ENCODE measurements at places on chromosomes 13 and 19.

- DNase-seq = no peak
Measured at GRCh38 chr13:39306639-39307589, 268.7 kb downstream of the NHLRC3 start.

GRCh38 chr13:77429320-77430142, 102.6 kb upstream of the MYCBP2 start:
- no peak for DNase-seq

GRCh38 chr13:113905942-113906341, 42.1 kb upstream of the GAS6 start:
- no peak for DNase-seq

DNA sequence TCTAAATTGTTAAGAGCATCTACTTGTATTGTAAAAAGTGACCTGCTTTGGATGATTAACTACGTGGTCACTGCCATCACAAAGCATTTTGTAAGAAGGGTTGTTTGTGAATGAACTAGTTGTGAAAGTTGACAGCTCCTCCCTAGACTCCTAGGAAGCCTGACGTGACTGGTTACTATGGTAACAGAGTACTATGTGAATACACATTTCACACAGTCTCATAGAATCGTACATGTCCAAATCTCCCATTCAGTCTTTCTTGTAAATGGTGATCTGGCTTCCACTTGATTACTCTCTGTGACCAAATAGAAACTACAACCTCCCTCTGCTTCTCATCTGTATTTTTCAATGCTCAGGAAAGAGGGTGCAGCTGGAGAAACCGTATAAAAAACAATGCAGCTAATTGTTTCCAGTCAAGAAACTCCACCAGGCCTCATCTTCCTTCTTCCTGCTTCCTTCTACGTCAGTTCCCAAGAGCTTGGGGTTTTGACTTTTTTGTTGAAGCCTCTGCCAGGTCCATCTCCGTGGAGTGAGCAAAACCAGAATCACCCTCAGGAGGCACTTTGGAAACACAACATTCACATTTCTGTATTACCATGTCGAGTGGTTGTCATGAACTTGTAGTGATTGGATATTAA, 83.4 kb downstream of the GPC6 start:
- no peak for DNase-seq

- no peak for DNase-seq
Measured at GRCh38 chr13:112648101-112648500, 41.7 kb upstream of the ATP11A start.

DNA sequence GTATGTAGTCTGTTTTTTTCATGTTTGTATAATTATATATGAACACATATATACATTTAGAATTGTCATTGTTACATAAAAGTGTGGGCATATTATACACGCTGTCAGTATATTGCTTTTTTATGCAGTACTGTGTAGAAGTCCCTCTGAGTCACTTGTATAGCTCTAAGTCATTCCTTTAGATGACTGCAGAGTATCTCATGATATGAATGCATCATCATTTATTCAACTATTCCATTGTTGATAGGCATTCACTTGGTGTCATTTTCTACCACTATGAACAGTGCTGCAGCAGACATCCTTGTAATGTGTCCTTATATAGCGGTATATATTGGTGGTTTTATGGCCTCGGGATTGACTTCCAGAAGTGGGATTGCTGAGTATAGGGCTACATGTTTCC, 15.3 kb downstream of the RFXAP start:
- no peak for DNase-seq

GRCh38 chr19:1171755-1172352, 2.2 kb downstream of the SBNO2 start:
- DNase-seq = no peak

DNA sequence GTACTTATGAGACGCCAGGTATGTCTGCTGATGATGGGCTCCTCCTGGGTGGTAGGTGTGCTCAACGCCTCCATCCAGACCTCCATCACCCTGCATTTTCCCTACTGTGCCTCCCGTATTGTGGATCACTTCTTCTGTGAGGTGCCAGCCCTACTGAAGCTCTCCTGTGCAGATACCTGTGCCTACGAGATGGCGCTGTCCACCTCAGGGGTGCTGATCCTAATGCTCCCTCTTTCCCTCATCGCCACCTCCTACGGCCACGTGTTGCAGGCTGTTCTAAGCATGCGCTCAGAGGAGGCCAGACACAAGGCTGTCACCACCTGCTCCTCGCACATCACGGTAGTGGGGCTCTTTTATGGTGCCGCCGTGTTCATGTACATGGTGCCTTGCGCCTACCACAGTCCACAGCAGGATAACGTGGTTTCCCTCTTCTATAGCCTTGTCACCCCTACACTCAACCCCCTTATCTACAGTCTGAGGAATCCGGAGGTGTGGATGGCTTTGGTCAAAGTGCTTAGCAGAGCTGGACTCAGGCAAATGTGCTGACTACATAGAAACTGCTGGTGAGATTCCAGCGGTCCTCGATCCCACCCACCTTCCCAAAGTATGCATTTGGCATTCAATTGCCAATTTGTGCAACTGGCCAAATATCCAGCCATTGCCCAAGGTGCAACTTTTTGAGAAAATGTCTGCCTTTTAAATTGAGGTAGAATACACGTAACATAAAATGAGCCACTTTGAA, 10.2 kb downstream of the OR2Z1 start:
- DNase-seq = no peak

DNA sequence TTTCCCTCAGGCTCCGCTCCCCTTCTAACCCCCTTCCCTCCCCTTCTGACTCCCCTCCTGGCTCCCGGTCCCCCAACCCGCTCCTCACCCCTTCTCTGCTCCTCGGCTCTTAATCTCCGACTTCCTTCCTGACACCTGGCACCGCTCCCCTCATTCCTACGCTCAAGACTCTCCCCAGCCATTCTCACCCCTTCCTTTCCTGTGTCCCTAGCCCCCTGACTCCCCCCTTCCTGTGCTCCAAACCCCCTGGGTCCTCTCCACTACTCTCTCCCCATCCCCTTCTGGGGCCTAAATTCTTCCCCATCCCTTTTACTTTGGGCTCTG, 658 bp downstream of the CLPP start:
- DNase-seq = no peak

DNA sequence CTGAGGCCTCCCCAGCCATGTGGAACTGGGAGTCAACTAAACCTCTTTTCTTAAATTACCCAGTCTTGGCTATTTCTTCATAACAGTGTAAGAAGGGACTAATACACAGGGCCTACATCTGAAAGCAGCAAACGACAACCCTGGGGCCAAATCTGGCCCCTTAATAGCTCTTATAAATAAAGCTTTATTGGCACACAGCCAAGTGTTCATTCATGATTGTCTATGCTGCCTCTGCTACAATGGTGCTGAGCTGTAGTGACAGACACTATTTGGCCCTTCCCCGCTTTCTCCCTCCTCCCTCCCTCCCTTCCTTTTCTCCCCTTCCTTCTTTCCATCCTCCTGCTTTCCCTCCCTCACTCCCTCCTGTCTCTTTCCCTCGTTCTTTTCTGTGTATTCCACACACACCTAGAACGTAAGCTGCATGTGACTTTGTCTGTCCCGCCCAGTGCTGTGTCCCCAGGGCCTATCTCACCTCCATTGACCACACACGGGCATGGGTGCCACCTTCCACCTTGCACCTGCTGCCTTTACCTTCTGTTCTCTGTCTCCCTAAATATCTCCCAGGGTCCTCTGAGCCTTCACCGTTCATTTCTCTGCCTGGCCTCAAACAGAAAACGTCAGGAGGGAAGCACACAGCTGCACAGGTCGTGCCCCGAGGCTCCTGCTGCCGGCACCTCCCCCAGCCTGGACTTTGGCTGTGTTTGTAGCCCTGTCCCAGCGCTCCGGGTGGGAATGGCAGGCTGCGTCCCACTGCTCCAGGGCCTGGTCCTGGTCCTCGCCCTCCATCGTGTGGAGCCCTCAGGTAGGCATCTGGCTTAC, at the start of gene PROZ:
PROZ (plus strand) TSS at position 720 of the 819 bp plus-strand sequence; CDS start at position 733, 13 bp downstream.
- no peak for DNase-seq

GRCh38 chr19:31211088-31211487, 138.1 kb downstream of the TSHZ3 start:
- DNase-seq = no peak

DNA sequence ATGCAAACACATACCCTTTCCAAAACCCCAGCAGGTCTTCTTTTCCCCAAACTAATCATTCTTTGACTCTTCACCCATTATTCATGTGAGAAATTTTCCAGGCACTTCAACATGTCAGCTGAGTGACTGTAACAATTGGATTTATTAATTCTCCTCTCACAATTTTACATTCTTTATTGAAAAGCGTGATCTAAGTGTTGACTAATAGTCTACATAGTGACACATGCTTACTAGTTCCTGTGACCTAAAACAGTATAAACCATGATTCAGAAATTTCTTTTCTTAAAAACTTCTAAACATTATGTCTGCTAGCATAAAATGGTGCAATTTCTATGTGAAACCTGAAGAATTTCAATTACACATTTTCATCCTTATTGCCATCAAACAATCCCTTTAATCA, 532.3 kb downstream of the GPC5 start:
- no peak for DNase-seq

DNA sequence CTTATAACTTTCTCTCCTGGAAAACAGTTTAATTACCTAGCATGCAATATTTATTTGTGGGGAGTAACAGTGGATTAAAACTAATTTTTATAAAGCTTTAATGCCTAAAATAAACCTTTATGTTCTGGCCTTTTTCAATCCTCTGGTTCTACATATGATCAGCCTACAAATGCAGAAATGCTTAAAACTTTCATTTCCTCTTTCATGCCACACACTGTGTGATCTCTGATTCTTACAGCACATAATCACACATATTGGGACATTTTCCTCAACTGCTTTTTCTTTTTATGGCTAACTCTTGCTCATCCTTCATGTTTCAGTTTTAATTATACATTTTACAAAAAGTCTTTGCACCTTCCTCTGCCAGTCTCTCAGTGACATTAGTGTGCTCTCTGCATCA, 910.8 kb upstream of the SLITRK6 start:
- DNase-seq = no peak

- DNase-seq = no peak
Measured at GRCh38 chr13:39170711-39171110, 132.5 kb downstream of the NHLRC3 start.

DNA sequence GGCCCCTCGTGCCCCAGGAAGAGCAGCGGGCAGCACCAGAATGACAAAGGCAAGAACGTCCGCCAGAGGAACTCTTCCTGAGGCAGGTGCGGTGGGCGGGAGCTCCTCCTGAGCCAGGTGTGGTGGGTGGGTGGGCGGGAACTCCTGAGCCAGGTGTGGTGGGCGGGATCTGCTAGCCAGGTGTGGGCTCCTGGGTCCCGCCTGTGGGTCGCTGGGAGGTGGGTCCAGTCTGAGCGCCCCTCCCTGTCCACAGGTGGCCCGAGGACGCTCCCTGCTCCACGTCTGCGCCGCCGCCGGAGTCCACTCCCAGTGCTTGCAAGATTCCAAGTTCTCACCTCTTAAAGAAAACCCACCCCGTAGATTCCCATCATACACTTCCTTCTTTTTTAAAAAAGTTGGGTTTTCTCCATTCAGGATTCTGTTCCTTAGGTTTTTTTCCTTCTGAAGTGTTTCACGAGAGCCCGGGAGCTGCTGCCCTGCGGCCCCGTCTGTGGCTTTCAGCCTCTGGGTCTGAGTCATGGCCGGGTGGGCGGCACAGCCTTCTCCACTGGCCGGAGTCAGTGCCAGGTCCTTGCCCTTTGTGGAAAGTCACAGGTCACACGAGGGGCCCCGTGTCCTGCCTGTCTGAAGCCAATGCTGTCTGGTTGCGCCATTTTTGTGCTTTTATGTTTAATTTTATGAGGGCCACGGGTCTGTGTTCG, 7.0 kb upstream of the HCN2 start:
- DNase-seq = no peak

DNA sequence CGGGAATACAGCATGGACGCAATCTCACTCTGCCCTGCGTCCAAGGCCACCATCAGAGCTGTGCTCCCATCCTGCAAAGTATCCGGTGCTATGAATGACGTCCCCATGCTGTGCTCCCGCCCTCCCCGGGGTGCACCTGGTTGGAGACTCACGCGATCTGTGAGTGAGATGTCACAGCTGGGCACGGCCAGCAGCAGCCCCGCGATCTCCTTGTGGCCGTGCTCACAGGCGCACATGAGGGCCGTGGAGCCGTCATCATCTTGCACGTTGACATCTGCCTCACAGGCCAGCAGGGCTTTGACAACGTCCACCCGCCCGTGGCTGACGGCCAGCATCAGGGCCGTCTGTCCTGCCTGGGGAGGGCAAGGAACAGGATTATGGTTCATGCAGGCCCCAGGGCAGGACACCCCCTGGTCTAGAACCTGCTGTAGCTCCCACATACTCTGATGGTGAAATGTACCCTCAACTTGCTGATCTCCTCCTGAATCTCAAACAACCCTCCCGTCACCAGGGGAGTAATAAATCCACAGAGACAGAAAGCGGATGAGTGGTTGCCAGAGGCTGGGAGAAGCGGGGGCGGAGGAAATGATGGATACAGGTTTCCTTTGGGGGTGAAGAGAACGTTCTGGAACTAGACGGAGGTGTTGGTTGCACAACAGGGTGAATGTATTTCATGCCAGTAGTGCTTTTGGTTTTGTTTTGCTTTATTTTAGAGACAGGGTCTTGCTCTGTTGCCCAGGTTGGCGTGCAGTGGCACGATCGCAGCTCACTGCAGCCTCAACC, 14.5 kb upstream of the SPC24 start:
- DNase-seq = no peak

- no peak for DNase-seq
Measured at GRCh38 chr13:27264181-27264580, 6.4 kb upstream of the RASL11A start.

- no peak for DNase-seq
Measured at GRCh38 chr13:113803409-113804016, 44.5 kb downstream of the TMEM255B start.

- DNase-seq = no peak
Measured at GRCh38 chr13:51636349-51636890, 52.2 kb downstream of the WDFY2 start.

DNA sequence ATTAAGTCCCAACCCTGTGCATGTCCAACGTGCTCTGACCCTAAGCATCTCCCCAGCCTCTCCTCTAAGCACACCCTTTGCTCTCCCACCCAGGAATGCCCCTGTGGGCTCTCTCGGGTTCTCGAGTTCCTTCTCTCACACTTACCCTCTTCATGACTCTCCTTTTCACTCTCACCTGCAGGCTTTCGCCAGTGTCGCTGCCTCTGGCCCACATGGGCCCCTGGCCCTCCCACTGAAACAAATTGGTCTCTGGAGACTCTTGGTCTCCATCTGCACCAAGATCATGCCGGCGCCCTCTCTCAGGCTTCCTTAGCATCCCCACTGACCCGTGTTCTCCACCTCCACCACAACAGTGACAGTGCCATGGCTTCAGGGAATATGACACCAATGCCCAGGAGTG, 19.6 kb upstream of the SACS start:
- no peak for DNase-seq

GRCh38 chr13:20206698-20207235, 14.0 kb upstream of the GJB2 start:
- no peak for DNase-seq

GRCh38 chr13:99027260-99027659, 49.4 kb upstream of the DOCK9 start:
- DNase-seq = no peak

DNA sequence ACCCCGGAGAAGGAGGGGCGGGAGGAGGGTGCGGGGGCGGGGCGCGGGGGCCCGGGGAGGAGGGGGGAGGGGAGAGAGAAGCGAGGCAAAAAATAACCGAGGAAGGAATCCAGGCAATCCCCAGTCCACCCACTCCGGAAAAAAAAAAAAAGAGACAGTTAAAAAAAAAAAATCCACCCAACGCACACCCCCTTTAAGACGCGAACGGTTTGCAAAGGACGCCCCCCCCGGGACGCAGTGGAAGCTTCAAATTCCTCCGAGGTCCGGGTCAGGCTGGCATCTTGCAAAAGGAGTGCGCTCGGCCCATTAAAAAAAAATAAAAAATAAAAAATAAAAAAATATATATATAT, at the start of gene CACNA1A:
CACNA1A (minus strand) TSS at position 9 of the 350 bp plus-strand sequence. CDS start 255 bp downstream, outside the sequence.
- DNase-seq = no peak

Data from frontal cortex (tissue), 4 donors.